Natural killer cell (primary cell): ENCODE measurements at places on chromosomes 2 and 18.
A peak's percentile ranks its signal among the peaks of the same experiment; 100 is the strongest.

DNA sequence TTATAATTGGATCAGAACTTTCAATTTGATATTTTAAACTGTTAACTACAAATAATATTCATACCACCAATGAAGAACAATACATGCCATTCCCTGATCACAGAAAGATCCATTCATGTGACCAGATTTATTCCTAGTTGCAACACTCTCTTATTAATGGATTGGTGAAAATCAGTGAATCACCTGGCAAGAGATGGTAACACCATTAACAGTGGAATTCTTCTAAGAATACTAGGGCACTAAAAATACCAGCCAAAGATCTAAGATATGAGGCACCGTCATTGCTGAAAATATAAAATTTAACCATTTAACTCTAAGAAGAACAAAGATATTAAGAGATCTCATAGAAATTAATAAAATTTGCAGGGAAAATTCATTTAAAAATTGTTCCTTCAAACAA is 58.1 kb downstream of the MAP4K3 start:
- H3K27ac ChIP-seq, result no peak overlapping the region
- H3K36me3 ChIP-seq, result peaks cover 2% of the 10 kb centered on the region
- no peak for DNase-seq
- H3K4me3 ChIP-seq, result no peak overlapping the region

DNA sequence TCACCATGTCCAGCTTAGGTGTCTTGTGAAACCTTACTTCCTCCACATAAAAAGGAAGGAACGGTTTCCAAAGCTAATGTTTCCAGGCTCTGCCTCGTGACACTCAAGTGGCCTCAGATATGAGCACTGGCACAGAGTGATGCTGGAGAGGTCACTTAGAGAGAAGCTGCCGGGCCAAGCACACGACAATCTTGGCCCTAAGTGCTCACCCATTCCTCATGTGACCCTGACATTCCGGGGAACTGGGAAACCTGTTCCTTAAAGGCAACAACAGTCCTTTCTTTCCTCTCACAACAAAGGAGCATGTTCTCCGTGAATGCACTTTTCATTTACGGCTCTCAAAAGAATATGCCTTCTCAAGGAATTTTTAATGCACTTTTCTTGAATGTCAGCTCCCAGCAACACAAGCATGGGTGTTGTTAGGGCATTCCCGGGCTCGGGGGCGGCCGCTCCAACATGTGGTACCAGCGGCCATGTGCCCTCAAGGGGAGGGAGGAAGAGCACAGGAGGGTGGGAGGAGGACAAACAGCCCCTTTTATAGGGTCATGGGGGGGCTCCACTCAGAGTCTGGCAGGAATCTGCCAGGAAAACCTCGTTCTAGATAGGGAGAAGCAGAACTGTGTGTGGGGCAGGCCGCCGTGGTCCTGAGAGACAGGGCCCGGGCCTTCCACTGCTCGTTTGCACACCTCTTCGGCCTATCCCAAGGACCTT is 118.6 kb downstream of the MBP start:
- peaks cover 29% of the 10 kb centered on the region for H3K4me1 ChIP-seq
- no peaks in the 10 kb centered on the region for H3K27me3 ChIP-seq
- DNase-seq, result no peak
- no peak overlapping the region for H3K27ac ChIP-seq
- H3K36me3 ChIP-seq, result peaks cover 83% of the 10 kb centered on the region

DNA sequence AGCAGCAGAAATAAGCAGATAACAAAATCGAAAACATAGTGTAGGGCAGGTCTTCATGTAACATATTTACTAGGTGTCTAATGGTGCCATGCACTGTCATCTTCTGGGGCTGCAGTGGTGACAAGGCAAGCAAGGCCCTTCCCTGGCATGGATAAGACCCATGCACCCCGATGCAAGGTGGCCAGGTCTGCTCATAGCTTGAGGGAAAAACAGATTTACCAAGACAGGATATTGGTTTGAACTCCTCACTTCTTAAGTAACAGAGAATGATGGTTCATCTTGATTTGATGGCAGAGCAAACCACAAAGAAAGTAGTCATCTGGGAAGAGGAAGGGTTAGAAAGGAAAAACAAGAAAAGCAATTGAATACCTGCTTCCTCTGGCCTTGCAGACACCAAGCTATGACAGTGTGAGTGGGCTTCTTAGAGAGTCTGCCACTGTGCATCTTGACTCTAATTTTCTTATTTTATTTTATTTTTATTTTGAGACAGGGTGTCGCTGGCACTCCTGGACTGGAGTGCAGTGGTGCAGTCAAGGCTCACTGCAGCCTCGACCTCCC is 35.8 kb upstream of the EML6 start:
- H3K27me3 ChIP-seq, result no peaks in the 10 kb centered on the region
- no peak overlapping the region for H3K4me3 ChIP-seq

DNA sequence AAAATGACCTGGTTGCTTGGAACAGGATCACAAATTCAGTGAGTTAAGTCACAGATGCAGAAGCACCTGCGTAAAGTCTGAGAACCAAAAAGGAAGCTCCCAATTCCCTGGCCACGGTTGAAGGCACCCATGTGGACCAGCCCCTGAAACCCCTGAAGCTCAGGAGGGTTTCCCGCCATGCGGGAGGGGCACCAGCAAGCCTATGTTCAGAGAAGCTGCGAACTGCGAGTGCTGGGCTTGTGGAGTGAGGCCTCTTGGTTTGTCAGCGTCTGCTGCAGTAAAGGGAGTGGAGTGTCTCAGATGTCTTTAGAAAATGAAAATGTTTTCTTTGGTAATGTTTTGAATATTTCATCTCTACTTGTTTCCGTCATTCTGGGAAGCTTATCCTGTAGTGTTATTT is 16.1 kb upstream of the ACKR3 start:
- H3K27me3 ChIP-seq, result no peaks in the 10 kb centered on the region
- no peaks in the 10 kb centered on the region for H3K36me3 ChIP-seq
- H3K4me3 ChIP-seq, result no peak overlapping the region

- H3K4me3 ChIP-seq, result peak overlapping the region; percentile 59
- peaks cover 27% of the 10 kb centered on the region for H3K4me1 ChIP-seq
Observed at GRCh38 chr2:202034249-202035088, 814 bp downstream of the FZD7 start.

DNA sequence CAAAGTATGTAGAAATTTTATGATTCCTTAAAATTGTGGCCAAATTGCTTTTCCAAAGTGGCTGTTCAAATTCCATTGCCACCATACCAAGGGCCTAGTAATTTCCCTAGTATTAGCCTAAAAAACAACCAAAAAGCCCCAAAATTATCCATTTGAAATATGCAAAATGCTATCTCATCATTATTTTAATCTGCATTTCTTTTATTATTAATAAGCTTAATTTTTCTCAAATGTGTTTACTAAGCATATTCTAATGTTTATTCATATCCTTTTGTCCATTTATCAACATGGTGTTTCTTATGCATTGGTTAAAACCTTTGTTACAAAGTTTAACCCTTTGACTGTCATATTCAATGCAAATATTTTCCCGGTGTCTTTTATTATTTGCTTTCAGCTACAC is 48.0 kb downstream of the PID1 start:
- no peak overlapping the region for H3K4me3 ChIP-seq
- no peaks in the 10 kb centered on the region for H3K4me1 ChIP-seq
- no peak for DNase-seq
- H3K27ac ChIP-seq, result no peak overlapping the region
- no peaks in the 10 kb centered on the region for H3K27me3 ChIP-seq

GRCh38 chr18:37987901-37988300 is 422.3 kb upstream of the CELF4 start:
- no peak overlapping the region for H3K27ac ChIP-seq
- no peak overlapping the region for H3K4me3 ChIP-seq
- no peaks in the 10 kb centered on the region for H3K27me3 ChIP-seq
- H3K36me3 ChIP-seq, result no peaks in the 10 kb centered on the region
- no peaks in the 10 kb centered on the region for H3K4me1 ChIP-seq

DNA sequence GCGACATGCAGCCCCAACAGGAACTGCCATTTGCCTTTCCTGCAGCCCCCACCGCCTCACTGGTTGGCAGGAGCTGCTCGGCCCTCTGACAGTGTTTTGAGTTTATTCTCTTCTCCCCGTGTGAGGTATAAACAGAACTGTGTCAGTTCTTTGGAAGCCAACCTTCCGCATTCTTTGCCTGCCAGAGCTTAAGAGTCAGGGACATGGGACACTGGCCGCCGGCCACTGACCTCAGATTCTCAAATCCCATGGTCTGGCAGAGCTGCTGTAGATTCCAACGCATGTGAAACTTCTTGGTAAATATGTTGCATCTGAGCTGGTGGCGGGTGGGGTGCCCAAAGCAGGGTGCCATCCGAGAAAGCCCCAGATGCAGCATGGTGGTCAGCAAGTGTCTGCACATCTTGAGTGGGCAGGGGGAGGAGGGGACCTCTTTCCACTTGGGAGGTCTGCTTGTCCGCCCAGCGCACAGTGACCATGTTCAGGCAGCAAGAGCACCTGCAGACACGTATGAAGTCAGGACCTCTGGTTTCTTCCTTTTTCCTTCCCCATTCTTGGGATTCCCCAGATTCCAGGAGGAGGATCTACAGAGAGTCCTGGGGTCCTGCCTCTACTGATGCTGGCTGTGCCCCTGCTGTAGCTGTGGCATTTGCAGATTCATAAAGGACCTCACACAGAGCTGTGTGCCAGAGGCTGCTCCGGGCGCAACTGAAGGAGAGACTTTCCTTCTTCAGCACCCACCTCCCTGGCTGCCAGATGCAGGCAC is 23.8 kb downstream of the ASB18 start:
- H3K4me3 ChIP-seq, result no peak overlapping the region
- no peaks in the 10 kb centered on the region for H3K4me1 ChIP-seq
- H3K27me3 ChIP-seq, result peaks cover 7% of the 10 kb centered on the region
- no peak overlapping the region for H3K27ac ChIP-seq

DNA sequence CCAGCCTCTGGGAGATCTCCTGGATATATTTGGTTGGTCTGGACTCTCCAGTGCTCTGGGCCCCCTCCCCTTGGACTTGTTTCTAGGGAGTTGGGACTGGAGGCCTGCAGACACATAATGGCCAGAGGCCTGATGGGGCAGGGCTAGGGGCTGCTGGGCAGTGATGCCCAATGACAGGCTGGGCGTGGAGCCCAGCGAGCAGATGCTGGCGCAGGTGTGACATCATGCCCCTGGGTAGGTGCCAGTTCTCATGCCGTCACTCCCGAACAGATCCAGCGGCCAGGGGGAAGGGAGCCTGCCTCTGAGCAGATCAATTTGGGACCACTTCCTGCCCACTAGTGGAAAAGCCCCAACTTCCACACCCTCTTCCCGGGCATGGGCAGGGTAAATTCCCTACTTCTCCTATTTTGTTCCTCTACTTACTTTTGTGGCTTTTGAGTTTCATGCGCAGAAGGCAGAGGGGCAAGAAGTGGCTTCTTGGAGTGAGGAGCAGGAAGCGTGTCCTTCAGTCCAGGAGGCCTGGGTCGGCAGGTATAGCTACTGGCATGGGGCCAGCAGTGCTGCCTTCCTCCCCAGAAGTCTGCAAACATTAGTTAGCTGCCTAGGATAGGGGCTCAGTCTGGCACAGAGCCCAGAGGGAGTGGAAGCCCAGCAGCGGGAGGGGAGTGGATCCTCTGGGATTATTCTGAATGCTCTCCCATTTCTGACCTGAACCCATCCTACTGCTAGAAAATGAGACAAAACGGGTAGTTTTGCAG is 6.1 kb downstream of the MPV17 start:
- H3K4me1 ChIP-seq, result no peaks in the 10 kb centered on the region
- no peak overlapping the region for H3K4me3 ChIP-seq
- no peaks in the 10 kb centered on the region for H3K36me3 ChIP-seq

GRCh38 chr18:48161191-48161910 is 230.9 kb upstream of the SMAD2 start:
- H3K36me3 ChIP-seq, result no peaks in the 10 kb centered on the region
- peak overlapping the region; percentile 29 for H3K4me3 ChIP-seq
- H3K27ac ChIP-seq, result no peak overlapping the region
- peak; percentile 62 for DNase-seq
- H3K4me1 ChIP-seq, result peaks cover 11% of the 10 kb centered on the region

DNA sequence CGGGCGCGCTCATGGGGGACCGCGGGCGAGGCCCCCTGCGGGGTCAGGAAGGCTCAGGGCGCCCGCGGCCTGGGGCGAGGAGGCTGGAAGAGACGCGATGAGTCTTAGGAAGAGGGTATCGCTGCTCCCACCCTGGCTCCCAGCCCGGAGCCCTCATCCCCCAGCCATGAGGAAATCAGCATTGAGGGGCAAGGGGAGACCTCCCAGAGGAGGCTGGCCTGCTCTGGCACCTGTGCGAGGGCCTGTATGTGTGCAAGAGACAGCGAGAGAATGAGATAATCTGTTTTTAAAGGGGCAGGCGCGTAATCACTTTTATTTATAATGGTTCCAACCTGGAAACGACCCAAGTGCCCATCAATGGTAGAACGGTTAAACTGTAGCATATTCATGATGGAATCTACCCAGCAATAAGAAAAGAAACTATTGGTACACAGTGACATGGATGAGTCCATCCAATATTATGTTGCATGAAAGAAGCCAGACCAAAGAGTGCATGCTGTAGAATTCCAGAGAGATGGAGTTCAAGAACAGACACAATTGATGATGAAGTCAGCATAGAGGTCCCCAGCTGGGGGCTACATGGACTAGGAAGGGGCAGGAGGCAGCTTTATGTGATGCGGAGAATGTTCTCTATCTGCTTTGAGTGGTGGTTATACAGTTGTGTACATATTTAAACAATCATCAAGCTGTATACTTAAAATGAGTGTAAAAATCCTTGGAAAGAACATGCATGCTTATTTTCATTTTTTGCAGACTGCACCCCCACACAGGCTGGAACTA is 14.4 kb downstream of the FBXO41 start:
- H3K27me3 ChIP-seq, result no peaks in the 10 kb centered on the region
- no peak overlapping the region for H3K27ac ChIP-seq
- no peaks in the 10 kb centered on the region for H3K36me3 ChIP-seq
- DNase-seq, result no peak
- no peak overlapping the region for H3K4me3 ChIP-seq

- peaks cover 14% of the 10 kb centered on the region for H3K36me3 ChIP-seq
- peaks cover 64% of the 10 kb centered on the region for H3K4me1 ChIP-seq
- no peak overlapping the region for H3K4me3 ChIP-seq
- DNase-seq, result peak; percentile 54
- no peaks in the 10 kb centered on the region for H3K27me3 ChIP-seq
Observed at GRCh38 chr2:54597153-54597848, 126.2 kb upstream of the EML6 start.

- H3K27ac ChIP-seq, result no peak overlapping the region
- no peaks in the 10 kb centered on the region for H3K27me3 ChIP-seq
- H3K36me3 ChIP-seq, result no peaks in the 10 kb centered on the region
- no peaks in the 10 kb centered on the region for H3K4me1 ChIP-seq
Observed at GRCh38 chr18:8400193-8400752, 209.0 kb upstream of the RAB12 start.

- no peaks in the 10 kb centered on the region for H3K36me3 ChIP-seq
- no peaks in the 10 kb centered on the region for H3K4me1 ChIP-seq
- H3K27me3 ChIP-seq, result no peaks in the 10 kb centered on the region
Observed at GRCh38 chr2:17160594-17160993, 357.6 kb downstream of the RAD51AP2 start.
